Fibroblast of skin of left biceps (primary cell): ENCODE measurements at places on chromosomes 13 and 19.

DNA sequence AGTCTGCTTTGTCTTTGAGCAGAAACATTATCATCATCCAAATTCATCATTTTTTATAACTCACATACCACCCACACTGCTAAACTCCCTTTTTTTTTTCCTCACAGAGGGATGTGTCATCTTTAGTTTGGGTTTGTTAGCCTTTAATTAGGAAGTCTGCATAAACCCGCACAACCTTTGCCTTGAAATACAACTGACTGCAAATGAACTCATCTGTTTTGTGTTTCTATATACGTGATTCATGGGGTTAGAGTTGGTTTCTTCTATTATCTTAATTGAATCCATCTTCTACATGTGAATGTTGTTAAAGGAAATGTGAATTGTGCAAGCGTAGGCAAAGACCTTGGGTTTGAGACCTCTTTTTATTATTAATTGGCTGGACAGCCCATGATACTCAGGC is 102.7 kb downstream of the SLAIN1 start:
- peak; percentile 65 for DNase-seq

DNA sequence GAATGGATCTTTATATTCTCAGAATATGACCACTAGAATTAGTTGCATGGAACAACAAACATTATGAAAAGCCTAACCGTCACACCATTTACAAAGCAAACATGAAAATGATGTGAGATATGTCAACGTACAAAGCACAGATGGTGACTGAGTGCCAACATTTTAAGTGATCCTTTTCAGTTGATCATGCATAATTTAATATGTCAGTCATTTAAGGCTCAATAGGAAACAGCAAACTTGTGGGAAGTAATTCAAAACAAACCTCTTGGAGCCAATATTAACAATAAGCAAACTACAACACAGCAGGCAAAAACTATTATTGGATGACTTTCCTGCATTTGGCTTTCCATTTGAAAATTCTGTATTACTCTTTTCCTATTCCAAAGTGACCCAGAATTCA is 277.6 kb downstream of the SLITRK6 start:
- DNase-seq, result no peak

DNA sequence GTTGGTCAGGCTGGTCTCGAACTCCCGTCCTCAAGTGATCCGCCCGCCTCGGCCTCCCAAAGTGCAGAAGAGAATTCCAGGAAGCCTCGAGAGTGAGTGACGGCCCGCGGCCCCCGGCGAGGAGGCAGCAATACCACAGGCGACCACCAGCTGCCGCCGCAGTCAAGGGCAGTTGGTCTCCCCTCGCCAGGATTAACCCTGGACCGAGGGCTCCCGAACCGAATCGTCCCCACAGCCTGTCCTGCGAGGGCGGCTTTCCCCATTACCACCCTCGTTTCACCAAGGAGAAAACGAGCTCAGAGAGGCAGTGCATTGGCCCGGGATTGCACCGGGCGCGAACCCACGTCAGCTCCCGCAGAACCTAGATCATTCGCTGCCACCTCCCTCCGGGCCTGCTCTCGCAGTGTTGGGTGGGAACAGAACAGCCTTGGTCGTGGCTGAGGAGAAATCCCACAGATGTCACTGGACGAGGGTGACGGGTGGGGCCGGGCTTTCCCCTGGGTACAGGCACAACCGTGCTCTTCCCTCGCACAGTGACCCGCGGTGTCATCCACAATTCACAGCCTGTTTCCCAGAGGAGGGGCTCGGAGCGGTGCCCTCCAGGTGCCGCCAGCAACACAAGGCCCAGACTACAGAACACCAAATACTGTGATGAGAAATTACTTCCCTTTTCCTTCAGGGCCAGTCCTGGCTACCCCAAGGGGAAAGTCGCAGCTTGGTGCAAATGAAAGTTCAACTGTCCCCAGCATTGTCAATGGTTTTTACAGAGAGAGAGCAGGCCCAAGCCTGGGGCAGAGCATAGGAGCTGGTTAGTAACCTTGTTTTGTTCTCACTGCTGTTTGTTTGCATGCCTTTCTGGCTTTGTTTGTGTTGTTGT is 24.8 kb downstream of the C2CD4C start:
- no peak for DNase-seq

DNA sequence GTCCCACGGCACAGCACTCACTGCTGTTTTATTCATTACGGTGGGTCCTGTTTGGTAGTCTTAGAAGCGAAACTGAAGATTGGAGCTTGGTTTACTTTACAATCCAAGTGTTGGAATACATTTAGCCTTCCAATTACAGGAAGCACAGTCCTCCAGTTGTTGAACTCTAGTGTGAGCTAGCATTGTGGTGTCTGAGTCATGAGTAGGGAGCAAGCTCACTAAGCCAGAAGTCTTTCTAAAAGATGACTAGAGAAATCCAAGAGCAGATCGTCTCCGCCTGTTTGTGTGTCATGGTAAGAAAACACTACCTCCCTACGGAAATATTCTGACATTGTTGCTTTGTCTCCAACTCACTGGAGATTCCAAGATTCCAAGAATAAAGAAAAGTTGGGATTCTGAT is 10.1 kb upstream of the SHISA2 start:
- peak; percentile 29 for DNase-seq

GRCh38 chr13:97110936-97111335 is 111.2 kb upstream of the MBNL2 start:
- no peak for DNase-seq

- no peak for DNase-seq
Observed at GRCh38 chr13:102947745-102948405, 102.0 kb downstream of the ERCC5 start.

GRCh38 chr13:21344662-21345176 is 114.4 kb downstream of the ZDHHC20 start:
- DNase-seq, result no peak

- DNase-seq, result no peak
Observed at GRCh38 chr13:79986890-79987289, 354.0 kb downstream of the SPRY2 start.

DNA sequence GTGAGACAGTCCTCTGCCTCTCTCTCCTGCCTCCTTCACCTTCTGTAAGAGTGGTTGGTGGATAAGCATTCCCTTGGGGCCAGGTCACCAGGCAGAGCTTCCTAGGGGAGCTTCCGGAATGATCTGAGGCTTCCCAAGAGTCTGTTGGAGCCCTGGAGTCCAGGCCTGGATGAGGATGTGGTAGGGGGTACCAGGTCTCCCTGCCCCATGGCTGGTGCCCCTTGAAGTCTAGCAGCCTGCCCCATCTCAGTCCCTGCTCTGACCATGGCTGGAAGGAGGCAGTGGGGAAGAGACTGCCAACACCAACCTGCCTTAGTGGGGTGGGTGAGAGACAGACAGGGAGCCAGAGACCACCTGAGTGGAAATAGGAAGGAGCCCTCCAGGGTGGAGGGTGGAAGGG is 1316.9 kb downstream of the UQCRFS1 start:
- no peak for DNase-seq

- DNase-seq, result no peak
Observed at GRCh38 chr13:89310943-89311672, 1639.9 kb downstream of the SLITRK5 start.

DNA sequence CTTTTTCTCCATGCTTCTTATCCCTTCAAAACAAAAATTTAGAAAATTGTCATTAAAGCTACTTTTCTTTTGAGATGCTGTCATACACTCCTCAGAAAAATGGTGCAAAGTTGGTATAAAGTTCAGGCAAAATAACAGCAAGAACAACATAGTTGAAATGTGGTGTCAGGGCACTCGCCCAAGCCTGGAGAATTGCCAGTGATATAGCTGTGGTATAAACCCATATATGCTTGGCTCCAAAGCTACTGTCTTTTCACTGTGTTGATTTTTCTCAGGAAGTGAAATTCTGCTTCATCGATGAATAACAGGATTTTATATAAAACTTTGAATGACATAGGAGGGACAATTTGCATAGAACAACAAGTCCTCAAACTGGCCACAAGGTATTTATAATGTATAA is 2532.9 kb downstream of the PCDH9 start:
- DNase-seq, result no peak

DNA sequence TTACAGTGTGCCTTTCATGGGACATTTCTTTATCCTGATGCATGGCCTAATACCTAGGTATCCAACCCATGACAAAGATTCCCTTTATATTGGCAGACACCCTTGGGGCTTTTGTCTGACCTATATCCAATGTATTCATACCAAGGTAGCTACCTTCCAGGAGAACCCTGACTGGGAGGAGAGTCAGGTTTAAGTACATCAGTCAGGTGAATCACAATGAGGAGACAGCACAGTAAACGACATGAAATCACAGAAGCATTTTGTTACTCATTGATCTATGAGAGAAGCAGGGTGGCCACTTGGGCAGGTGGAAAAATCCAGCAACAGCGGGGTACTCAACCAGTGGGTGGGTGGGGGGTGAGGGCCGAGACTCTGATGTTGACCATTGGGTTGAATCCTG is 527.4 kb upstream of the ATXN8OS start:
- no peak for DNase-seq

DNA sequence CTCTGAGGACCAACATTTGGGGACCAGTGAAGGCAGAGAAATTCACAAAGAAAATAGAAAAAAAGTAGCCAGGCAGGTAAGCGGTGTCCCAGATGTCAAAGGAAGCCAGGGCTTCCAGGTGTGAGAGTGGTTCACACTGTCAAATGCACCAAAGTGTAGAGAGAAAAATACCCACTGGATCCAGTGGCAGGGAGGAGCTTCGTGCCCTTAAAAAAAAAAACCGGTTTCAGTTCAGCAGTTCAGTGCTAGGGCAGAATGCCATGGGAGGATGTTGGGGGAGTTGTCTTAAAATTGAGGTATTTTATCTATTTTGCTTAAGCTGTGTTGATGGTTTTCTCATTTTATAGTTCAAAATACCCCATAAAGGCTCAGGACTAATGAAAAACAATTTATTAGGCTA is 47.8 kb upstream of the C1QTNF9 start:
- no peak for DNase-seq

DNA sequence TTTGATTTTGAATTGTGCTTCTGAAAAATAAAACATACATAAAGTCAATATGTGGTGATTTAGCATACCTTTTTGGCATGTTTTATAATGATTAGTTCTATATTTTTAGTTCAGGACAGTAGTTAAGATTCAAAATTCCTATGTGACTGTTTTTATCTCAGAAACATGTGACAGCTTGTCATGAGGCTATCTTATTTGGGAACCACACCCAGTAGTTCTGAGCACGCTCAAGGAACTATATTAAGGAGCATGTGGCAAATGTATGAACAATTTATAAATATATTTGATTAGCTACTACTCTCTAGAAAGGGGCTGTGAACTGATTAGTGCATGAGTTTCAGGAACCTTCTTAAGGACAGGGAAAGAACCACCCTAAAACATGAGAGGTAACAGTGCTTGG is 38.8 kb downstream of the FGF9 start:
- no peak for DNase-seq

GRCh38 chr19:18735324-18735723 is 51.8 kb downstream of the CRTC1 start:
- DNase-seq, result no peak

DNA sequence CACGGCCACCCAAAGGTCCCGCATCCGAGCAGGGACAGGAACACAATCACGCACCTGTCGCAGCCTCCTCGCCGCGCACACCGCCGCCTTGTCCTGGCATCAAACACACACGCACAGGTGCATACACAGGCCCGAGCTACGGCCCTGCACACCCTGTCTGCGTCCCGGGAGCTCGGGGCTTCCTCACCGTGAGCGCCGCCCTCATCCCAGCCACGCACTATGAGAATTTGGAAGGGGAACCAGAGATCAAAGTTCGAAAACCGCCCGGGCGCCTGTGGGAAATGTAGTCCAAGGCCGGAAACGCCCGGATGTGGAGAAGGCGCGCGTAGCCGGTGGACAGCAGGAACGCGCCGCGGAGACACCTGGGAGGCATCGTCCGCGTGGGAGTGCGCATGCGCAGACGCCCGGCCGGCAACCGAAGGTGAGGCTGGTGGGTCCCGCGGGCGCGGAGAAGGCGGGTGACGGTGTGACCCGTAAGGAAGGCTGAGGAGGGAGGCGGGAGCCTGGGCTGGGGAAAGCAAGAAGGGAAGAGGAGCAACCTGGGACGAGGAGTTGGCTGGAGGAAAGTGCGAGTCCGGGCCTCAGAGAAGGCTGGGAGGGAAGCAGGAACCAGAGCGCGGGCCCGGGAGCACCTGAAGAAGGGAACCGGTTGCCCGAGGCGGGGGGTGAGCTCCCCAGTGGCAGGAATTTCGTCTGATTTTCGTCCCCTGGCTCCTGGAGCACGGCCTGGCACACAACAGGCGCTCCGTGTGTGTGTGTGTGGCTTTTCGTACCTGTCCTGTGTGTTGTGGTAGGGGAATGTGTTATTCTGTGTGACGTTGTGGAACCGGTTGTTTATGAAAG is at the start of gene ZNF567:
ZNF567 (plus strand) TSS at position 399 of the 843 bp plus-strand sequence. CDS start 7,256 bp downstream, outside the sequence.
- peak; percentile 87 for DNase-seq

DNA sequence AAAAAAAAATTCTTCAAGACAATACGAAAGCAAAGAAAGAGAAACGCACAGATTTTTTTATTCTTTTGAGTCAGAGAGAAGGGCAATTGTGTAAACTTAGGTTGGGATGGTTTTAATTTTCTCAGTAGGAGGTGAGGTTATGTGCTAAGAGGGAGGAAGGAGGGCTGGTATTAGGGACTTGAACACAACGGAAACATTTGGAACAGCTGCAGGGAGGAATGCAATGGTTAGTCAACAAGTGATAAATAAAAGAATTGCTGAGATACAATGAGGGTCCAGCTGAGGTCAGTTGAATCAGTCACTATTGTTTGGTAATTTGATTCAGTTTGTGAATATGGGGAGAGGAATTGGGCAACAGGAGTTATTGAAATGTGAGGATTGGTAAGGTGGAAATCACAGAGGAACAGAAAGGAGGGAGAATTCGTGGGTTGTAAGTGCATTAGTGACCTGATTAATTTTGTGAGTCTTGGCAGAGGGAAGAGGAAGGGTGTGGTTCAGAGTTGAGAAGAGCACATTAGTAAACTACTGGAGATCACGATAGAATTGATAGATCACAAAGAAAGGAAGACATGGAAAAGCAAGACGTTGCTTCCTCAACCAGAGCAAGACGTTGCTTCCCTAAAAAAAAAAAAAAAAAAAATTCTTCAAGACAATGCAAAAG is 499.5 kb upstream of the SPRY2 start:
- peak; percentile 92 for DNase-seq

- DNase-seq, result no peak
Observed at GRCh38 chr13:97125810-97126738, 96.1 kb upstream of the MBNL2 start.

- no peak for DNase-seq
Observed at GRCh38 chr13:109144693-109145437, 515.5 kb downstream of the MYO16 start.

- DNase-seq, result no peak
Observed at GRCh38 chr13:91762957-91763356, 364.5 kb downstream of the GPC5 start.

- DNase-seq, result peak; percentile 78
Observed at GRCh38 chr13:66635526-66635925, 594.6 kb downstream of the PCDH9 start.

DNA sequence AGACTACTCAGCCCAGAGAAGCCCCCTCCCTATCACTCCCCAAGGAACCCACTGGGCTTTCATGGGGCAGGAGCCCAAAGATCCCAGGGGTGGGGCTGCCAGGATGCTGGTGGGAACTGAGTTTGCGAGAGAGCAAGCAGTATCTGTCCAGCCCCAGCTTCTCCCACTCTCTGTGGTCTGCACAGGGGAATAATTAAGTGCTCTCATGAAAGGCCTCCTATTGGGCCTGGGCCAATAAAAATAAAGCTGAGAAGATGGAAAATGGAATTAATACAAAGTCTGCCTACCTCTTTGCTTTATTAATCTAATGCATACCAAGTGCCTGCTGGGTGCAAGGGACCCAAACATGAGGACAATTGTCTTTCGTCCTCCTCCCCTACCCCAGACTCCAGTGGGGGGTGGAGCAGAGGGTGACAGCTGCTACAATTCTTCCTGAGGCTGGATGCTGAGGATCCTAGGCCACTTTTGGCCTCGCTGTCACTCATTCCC is 5.4 kb downstream of the DDX39A start:
- DNase-seq, result no peak
